CD4-positive, alpha-beta T cell treated with Interleukin-17A for 1 hour (primary cell): ENCODE measurements at places on chromosomes 4 and X.

DNA sequence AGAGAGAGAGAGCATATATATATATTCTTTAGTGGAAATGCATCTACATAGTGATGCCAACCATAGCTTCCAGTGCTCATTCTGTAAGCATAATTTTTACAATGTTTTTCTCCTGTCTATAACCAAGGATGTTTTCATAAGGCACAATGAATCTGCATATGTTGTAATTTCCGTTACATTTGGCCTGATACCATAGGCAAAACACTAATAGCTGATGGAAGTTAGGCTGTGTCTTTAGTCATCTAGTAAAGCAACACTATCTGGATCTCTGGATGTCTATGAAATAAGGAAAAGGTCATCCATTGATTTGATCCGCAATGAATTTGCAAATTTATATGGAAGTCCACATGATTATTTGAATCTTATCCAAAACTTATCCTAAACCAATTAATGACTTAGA lies 8.1 kb downstream of the PCDH7 start:
- no peak for DNase-seq

DNA sequence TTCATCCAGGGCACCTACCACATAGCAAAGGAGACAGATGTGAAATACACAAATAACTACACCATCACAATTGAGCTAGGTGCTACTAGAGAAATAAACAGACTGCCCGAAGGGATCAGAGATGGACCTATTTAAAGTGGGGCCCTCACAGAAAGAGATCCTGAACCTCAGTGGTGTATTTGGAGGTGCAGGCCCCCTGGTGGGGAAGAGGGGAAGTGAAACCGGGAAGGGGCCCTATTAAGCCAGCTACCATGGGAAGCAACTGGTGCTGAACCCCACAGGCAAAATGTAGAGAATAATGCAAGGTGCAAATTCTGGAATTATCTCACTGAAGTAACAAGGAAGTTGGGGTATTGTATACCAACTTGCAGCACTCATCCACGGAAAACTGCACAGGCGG lies 78.6 kb upstream of the FAM9A start:
- DNase-seq, result peak; percentile 2

DNA sequence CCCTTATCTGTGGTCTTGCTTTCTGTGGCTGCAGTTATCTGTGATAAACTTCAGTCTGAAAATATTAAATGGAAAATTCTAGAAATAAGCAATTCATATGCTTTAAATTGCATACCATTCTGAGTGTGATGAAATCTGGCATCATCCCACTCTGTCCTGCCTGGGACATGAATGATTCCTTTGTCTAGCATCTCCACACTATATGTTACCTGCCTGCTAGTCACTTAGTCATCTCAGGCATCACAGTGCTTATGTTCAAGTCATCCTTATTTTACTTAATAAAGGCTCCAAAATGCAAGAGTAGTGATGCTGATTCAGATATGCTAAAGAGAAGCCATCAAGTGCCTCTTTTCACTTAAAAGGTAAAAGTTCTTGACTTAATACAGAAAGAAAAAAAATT lies 14.3 kb upstream of the RAB9B start:
- no peak for DNase-seq

DNA sequence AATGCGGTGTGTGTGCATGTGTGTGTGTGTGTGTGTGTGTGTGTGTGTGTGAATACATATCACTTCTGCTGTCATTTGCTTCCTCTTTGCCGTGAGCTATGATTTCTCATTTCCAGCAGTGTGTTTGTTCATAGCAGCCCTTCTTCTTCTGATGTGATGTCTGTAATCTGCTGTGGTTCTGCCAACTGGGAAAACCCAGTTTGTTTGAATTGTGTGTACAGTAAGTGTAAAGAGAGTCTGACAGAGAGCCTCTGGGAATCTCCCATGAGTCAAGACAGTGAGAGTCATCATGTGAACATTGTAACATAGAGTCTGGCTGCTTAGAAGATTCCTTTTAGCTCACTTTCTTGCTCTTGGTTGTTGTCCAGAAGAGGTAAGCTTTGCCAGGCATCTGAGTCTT lies 8.4 kb upstream of the NWD2 start:
- no peak for DNase-seq

DNA sequence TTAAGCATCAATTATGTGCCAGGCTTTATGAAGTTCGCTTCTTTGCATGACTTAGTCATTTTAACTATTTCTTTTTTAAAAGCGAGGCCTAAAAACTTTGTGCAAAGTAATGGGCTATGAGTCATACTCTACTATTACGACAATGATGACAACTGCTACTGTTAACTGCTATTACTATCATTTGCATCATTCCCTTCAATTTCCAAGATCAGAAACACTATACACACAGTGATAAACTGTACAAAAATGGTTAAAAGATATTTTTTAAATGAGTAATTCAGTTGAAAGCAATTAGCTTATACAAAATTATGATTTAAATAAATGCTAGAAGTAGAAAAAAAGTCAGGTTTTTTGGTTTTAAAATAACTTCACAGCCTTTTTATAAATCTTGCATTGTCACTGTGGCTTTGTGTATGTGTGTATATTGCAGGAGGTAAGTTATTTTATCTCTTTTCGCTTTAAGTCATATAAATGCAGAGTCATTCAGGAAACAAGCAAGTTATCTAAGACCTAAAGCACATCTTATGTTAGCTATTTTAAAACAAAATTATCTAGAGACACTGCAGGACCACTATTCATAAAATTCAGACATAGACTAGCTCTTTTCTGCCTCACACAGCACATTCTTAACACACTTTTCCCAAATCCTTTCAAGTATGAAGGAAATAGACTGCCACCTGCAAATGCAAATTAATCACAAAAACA lies 18.5 kb upstream of the CXCL3 start:
- no peak for DNase-seq

GRCh38 chrX:133868682-133869081 lies 116.7 kb downstream of the GPC3 start:
- no peak for DNase-seq

DNA sequence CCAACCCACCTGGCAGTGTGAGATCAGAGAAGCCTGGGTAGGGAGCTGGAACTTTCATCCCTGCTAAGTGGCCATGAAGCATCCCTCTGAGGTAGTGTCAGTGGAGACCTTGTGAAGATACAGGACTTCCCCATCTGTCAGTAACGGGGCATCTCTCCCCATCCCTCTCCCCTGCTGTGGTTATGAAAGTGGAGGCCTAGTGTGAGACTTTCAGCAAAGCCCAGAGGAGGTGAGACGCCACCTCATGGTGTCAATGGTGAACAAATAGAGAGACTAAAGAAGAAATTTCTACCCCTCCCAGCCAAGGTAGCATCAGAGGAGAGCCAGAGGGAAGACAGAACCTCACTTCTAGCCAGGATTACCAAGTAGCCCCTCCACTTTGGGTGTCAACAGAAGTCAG lies 150.2 kb downstream of the VEGFC start:
- no peak for DNase-seq

GRCh38 chrX:40418813-40419195 lies 162.0 kb upstream of the ATP6AP2 start:
- peak; percentile 28 for DNase-seq

DNA sequence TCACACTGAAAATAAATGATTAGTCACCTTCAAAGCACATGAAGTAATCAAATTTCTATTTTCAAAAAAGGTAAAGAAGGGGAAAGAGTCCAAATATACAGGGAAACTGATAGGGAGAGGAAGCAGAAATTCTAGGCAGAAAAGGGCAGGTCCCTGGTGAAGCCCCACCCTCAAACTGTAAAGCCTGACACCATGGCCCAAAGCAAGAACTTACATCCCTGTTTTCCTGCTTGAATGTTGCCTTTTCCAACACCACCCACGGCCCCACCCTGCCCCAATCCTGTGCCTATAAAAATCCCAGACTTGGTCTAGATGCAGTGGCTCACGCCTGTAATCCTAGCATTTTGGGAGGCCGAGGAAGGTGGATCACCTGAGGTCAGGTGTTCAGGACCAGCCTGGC lies 361.8 kb downstream of the PPP3CA start:
- DNase-seq, result no peak

DNA sequence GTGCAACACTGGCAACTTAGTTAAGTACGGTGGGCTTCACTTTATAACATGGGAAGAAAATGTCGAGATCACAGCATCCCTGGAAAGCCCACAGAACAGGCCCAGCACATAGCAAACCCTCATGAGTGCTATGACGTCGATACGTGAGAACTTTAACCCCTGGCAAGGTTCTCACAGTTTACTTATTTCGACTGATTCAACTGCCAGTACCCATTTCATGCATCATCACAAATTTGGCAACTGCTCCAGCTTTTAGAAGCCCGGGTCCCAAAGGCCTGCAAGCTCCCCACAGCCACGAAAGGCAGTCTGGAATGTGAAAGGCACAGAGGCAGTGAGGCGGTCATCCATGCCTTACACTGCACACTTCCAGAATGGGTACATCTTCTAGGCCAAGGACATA lies 41.2 kb downstream of the RELL1 start:
- DNase-seq, result no peak

DNA sequence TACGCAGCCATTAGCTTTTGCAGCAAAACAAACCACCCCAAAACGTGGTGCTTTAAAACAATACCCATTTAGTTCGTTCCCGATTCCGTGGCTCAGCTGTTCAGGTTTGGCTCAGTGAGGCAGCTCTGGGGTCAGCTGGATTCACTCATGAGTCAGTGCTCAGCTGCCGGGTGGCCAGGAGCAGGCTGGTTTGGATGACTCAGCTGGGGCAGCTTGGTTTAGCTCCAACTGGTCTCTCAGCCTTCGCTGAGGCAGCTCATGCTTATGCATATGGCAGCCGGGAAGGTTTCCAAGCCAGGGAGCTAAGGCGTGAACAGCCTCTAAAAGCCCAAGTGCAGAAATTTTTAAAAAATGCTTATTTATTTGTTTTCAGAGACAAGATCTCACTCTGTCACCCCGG lies 13.3 kb upstream of the CD99 start:
- DNase-seq, result no peak

DNA sequence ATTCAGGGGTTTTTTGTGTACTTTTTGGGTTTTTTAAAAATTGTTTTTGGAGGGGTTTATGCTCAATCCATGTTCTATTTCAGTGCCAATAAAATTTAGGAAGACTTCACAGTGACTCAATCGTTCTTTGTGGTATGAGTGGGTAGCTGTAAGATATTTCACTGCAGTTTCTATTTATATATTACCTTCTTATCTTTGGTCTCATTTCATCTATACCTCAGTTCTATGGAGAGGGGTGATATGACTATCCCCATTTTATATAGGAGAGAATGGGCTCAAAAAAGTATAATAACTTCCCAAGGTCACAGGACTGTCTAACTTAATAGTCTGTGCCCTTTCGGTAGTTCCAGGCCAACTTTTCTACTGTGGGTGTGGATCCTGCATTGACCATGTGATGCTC lies 74.4 kb downstream of the MSN start:
- DNase-seq, result no peak

- no peak for DNase-seq
These were observed 35.7 kb downstream of the ADH5 start for GRCh38 chr4:99052902-99053301.

- DNase-seq, result no peak
These were observed 71.4 kb upstream of the PSAPL1 start for GRCh38 chr4:7506119-7506518.

- DNase-seq, result peak; percentile 1
These were observed 112.0 kb upstream of the TTC29 start for GRCh38 chr4:147057611-147058190.

GRCh38 chr4:182141061-182141460 lies 102.1 kb upstream of the TENM3 start:
- DNase-seq, result no peak

- no peak for DNase-seq
These were observed 83.9 kb upstream of the ARHGAP24 start for GRCh38 chr4:85391071-85391470.

GRCh38 chr4:90403781-90404180 lies 276.6 kb downstream of the CCSER1 start:
- DNase-seq, result no peak

DNA sequence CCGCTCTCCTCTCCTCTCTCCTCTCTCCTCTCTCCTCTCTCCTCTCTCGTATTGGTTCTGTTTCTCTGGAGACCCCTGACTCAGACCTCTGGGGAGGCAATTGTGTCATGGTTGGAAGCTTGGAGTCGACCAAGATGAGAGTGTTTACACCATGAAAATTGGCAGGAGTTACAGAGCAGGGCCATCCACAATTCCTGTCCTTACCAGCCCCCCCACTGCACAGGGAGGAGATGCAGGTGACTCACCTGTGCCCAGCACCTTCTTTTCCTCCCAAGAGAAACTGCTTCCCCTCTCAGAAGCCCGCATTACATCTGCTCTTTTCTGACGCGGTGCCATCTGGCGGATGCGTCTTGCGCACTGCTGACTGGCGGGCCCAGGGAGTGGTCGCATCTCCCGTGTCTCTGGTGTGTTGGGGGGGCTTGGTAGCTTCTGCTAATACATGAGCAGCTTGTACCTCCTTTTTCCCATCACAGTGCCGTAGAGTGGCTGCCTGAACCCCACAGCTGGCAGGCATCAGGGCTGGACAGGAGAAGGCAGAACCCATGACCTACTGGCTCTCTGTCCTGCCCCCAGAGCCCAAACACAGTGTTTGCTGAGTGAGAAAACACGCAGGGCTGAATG lies 31.4 kb upstream of the GPR78 start:
- no peak for DNase-seq

- DNase-seq, result no peak
These were observed 129.8 kb downstream of the TBC1D19 start for GRCh38 chr4:26713563-26714151.

- no peak for DNase-seq
These were observed 115.9 kb downstream of the HPGD start for GRCh38 chr4:174406383-174406782.

- DNase-seq, result no peak
These were observed 159.2 kb downstream of the ADGRL3 start for GRCh38 chr4:61359301-61359700.

- no peak for DNase-seq
These were observed 448.6 kb downstream of the PCDH18 start for GRCh38 chr4:137083571-137084135.

GRCh38 chrX:71105628-71106027 lies 912 bp downstream of the CXorf65 start:
- DNase-seq, result peak; percentile 49

DNA sequence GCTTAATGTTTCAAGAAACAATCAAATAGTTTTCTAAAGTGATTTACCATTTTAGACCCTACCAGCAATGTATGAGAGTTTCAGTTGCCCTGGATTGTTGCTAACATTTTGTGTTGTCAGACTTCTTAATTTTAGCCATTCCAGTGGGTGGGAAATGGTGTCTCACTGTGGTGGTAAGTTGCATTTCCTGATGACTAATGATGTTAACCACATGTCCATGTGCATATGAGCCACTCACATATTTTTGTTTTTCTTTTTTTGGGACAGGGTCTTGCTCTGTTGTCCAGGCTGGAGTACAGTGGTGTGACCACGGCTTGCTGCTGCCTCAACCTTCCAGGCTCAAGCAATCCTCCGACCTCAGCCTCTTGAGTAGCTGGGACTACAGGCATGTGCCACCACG lies 48.3 kb downstream of the MED28 start:
- DNase-seq, result no peak

DNA sequence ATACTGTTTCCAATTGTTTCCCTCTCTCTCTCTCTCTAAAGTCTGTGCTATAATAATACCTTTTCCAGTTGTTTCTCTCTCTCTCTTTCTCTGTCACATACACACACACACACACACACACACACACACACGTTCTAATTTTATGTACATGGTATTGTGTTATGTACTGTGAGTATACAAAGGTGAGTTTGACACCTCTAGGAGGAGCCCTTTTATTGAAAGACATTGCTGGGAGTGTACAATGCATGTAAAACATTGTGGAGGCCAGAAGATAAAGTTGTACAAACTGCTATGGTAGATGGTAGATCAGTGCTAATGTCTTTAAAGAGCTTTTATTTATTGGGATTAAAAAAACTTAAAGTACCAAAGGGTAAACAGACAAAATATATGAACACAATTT lies 53.6 kb downstream of the BLTP1 start:
- DNase-seq, result peak; percentile 16

- no peak for DNase-seq
These were observed 174.0 kb downstream of the SOWAHB start for GRCh38 chr4:76723924-76724323.
